ENCODE measurements at places on chromosomes 7 and 10.
A peak's percentile ranks its signal among the peaks of the same experiment; 100 is the strongest.

GRCh38 chr7:40331915-40332314 lies 197.1 kb downstream of the SUGCT start:
- DNase-seq, result no peak

GRCh38 chr7:28045592-28045991 lies 135.0 kb downstream of the JAZF1 start:
- DNase-seq, result no peak

- peak; percentile 82 for DNase-seq
Observed at GRCh38 chr10:62582804-62583208, 208.6 kb downstream of the ZNF365 start.

DNA sequence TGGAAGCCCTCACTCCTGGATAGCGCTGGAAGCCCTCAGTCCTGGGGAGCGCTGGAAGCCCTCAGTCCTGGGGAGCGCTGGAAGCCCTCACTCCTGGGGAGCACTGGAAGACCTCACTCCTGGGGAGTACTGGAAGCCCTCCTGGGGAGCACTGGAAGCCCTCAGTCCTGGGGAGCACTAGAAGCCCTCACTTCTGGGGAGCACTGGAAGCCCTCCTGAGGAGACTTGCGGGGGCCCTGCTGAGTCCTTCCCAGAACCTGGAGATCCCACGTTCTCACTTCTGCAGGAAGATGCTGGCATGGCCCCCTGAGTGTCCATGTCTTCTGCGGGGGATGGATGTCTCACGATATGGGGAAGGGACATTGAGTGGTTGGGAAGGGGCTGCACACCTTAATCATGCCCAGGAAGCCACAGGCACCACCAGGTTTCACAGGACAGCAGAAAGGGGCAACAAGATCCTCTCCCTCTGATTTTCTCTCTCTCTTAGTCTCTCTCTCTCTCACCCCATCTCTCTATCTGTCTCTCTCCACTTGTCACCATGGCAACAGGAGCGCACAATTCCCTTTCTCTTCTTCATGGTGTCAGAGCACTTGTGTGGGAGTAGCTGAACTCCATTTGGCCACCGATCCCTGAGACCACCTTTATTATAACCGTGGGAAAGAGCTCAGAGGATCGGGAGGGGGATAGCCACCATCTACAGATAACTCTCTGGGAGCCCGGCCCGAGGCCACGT lies 267.0 kb downstream of the TCERG1L start:
- DNase-seq, result no peak

- DNase-seq, result no peak
Observed at GRCh38 chr7:88480896-88481295, 174.2 kb upstream of the STEAP4 start.

DNA sequence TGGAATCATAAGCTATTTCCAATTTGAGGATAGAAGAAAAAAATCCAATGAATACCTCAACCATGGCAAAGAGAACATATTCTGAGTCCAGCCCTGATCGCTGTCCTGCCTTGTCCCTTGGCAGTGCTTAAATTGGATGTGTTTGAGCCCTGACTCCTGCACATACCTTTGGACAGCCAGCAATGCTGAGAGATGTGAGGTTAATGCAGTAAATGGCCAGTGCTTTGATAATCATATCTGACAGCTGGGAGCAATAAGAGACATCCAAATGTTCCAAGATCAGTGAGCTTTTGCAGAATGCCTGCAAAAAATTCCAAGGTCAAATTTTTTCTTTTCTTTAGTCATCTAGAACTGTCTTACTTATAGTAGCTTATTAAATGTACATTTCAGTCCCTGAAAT lies 80.1 kb upstream of the LRRC17 start:
- DNase-seq, result no peak

DNA sequence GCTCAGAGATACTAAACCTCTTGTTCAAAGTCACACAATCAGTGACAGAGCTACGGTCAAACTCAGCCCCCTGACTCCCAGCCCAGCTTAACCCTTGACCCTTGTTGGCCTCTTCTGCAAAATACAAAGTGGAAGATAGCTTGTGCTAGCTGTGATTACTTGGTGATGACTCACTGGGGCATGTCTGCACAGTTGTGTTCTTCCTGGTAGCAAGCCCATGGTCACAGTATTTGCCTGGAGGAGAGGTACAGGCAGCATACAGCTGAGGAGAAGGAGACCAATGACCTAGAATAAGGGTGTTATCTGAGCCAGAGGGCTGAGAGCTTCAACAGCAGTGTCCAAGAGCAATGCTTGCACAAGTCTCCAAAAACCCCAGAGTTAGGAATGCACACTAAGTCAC lies 5.7 kb upstream of the HSPA12A start:
- DNase-seq, result no peak

Data from foreskin melanocyte (primary cell).